ENCODE measurements at places on chromosomes 7 and 10. TPM values are rescaled to one million over a fixed set of nuclear protein-coding genes. Genes with fewer than 3 reads are reported as not detected.

ZNRF2 gene
- 8.1 TPM for total RNA-seq

FXYD4 gene
- not detected for total RNA-seq

ATOH7 gene
- total RNA-seq, result not detected

FKBP6 gene
- total RNA-seq, result not detected

OAT gene
- 39.6 TPM for total RNA-seq

MYO1G gene
- 369 TPM for total RNA-seq

AVPI1 gene
- total RNA-seq, result 2.2 TPM

ANKRD1 gene
- total RNA-seq, result not detected

GRCh38 chr10:118912961-118913600 is 116.4 kb upstream of the NANOS1 start:
- DNase-seq, result no peak
- H3K27me3 ChIP-seq, result no peaks in the 10 kb centered on the region
- H3K4me3 ChIP-seq, result no peak overlapping the region
- no peaks in the 10 kb centered on the region for H3K36me3 ChIP-seq
- no peaks in the 10 kb centered on the region for H3K4me1 ChIP-seq
- no peak overlapping the region for H3K27ac ChIP-seq

DNA sequence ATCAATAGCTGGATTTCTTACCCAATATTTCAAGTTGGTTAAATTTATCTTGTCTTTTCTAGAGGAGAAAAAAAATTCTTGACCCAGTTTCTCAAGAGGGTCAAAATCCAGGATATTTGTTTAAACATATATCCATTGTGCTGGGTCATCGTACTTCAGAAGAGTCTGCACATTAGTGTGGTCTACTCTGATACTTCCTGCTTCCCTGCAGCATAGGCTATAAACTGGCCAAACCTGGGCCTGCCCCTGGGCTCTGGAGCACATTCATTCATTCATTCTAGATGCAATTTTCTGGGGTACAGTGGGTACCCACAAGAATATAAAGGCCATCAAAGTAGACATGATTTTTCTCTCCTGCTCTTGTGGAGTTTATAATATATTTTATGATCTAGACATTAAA is 142.1 kb upstream of the WNT16 start:
- no peaks in the 10 kb centered on the region for H3K36me3 ChIP-seq
- H3K4me3 ChIP-seq, result no peak overlapping the region
- H3K4me1 ChIP-seq, result no peaks in the 10 kb centered on the region
- no peak overlapping the region for H3K27ac ChIP-seq

DNA sequence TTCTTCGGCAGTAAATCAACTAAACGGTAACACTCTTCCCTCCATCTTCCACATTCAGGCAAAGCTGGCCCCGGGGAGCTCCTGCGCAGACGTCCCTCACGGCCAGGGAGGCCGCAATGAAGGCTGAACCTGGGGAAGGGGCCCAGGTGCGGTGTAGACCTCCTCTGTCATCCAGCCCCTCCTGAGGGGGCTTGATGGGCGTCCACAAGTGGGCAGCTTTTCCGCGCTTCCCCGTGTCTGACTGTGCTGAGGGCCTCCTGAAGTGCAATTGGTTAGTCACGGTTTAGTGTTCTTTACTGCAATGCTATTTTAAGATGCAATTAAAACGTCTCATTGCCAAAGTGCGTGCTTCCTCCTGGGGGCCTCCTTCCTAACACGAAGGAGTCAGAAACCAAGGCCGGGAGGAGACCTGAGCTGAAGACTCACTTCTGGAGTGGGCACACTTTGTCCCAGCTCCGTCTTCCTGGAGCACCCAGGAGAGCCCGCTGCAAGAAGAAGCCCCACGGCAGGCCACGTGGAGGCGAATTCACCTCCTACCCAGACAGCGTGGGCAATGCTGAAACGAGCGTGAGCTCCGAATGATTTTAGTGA is 173.3 kb downstream of the ELFN1 start:
- no peak overlapping the region for H3K4me3 ChIP-seq
- H3K4me1 ChIP-seq, result no peaks in the 10 kb centered on the region
- no peak overlapping the region for H3K27ac ChIP-seq
- H3K36me3 ChIP-seq, result peaks cover 9% of the 10 kb centered on the region
- DNase-seq, result peak; percentile 2

DNA sequence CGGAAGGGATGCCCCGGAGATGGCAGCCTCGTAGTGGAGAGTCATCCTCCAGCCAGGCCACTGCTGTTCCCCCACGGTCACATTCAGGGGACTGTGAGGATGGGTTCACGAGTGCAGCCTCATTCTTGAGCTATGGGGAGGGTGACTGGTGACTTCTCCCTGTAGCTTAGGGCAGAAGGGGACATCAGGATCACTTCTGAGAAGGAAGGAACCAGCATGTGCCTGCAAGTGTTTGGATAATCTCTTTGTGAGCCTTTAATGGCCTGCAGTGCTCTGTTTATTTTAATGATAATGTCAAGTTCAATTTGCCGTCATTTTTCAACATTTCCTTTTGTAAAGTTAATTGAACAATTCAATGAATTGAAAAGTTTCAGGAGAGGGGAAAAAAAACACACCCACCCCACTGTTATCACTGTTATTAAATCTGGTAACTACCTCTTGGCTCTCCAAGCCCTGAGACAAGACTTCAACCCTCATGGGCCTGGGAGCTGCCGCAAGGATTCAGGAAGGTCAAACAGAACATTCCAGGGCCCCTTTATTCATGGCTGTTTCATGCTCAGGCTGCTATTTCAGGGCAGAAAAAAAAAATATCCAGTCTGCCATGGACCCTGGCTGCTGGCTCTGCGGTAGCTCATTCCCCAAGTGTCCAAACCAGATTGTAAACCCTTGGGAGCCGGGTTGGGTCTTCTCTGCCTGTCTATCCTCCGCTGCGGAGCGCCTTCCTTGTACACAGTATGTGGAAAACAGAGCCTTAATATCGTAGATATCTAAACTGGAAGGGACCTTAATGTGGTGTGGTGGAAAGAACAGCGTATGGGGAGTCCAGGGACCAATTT is 100.4 kb downstream of the CDH23 start:
- H3K4me3 ChIP-seq, result no peak overlapping the region
- no peaks in the 10 kb centered on the region for H3K36me3 ChIP-seq
- H3K4me1 ChIP-seq, result peaks cover 6% of the 10 kb centered on the region
- peaks cover 7% of the 10 kb centered on the region for H3K27me3 ChIP-seq
- DNase-seq, result no peak
- H3K27ac ChIP-seq, result no peak overlapping the region

DNA sequence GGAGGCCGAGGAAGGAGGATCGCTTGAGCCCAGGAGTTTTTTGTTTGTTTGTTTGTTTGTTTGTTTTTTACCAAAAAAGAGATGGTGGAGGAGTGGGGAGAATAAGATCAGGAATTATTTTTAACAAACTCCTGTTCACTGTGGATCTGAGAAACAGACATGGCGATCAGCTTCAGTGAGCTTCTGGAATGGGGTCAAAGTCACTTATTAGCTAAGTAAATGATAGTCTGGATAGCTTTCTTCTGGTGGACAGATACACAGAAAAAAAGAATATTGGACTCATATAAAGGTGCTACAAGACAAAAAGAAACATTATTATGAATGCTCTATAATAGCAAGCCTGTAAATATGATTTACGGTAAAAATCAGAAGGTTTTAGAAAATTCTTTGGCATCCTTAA is 85.1 kb downstream of the POU6F2 start:
- no peak for DNase-seq
- no peaks in the 10 kb centered on the region for H3K36me3 ChIP-seq
- H3K4me1 ChIP-seq, result no peaks in the 10 kb centered on the region
- no peak overlapping the region for H3K27ac ChIP-seq
- H3K27me3 ChIP-seq, result peaks cover 2% of the 10 kb centered on the region
- H3K4me3 ChIP-seq, result no peak overlapping the region

GRCh38 chr7:130365511-130366441 is 14.5 kb upstream of the CPA1 start:
- no peak overlapping the region for H3K4me3 ChIP-seq
- no peaks in the 10 kb centered on the region for H3K36me3 ChIP-seq
- no peak overlapping the region for H3K27ac ChIP-seq
- no peaks in the 10 kb centered on the region for H3K27me3 ChIP-seq

DNA sequence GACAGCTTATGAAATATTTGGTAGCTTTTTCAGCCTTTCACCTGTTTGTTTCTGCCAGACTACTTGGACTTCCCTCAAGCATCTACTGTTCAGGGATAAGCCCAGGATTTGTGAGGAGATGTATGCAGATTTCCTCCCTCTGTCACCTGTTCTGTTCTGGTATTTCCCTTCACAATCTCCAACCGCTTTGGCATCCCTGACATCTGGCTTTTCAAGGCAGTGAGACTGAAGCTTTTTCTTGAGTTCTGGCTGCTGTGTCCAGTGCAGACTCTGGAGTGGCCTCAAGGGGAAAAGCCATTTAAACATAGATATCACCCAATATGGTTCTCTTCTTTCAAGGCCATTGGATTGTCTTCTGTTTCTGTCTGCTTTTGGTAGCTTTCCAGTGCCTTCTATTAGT is 369.7 kb downstream of the LRMDA start:
- peaks cover 10% of the 10 kb centered on the region for H3K27me3 ChIP-seq
- H3K4me1 ChIP-seq, result no peaks in the 10 kb centered on the region
- no peaks in the 10 kb centered on the region for H3K36me3 ChIP-seq
- no peak for DNase-seq

DNA sequence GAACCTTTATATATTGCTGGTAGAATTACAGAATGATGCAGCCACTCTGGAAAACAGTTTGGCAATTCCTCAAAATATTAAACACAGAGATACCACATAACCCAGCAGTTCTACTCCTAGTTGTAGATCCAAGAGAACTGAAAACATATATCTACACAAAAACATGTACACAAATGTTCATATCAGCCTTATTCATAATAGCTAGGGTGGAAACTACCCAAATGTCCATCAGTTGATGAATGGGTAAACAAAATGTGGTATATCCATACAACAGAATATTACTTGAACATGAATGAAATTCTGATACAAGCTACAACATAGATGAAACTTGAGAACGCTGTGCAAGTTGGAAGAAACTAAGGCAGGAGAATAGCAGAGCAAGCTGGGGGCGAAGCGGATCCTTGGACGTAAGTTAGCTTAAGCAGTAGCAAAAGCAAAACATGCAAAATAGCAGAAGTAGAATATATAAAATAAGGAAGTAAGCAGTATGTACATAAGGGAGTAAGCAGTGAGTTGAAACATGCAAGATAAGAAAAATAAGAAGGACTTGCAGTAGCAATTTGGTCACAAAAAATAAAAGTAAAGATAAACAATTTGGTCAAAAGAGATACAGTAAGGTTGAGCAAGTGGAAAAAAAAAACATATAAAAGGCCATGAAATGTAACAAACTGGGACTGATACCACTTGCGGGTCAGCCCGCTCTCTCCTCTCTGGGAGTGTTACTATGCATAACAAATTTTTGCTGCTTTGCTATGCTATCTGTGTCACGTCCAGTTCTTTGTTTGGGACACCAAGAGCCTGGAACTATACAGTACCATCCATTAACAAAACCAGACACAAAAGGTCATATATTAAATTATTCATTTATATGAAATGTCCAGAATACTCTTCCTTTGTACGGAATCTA is 18.0 kb upstream of the HILPDA start:
- H3K27me3 ChIP-seq, result peaks cover 3% of the 10 kb centered on the region
- H3K36me3 ChIP-seq, result no peaks in the 10 kb centered on the region
- no peak overlapping the region for H3K4me3 ChIP-seq
- H3K27ac ChIP-seq, result no peak overlapping the region

GRCh38 chr10:12512332-12513002 is 163.1 kb downstream of the CAMK1D start:
- peaks cover 38% of the 10 kb centered on the region for H3K4me1 ChIP-seq
- no peak overlapping the region for H3K27ac ChIP-seq
- no peaks in the 10 kb centered on the region for H3K27me3 ChIP-seq
- H3K4me3 ChIP-seq, result no peak overlapping the region

GRCh38 chr10:13161857-13162271 is 506 bp downstream of the MCM10 start:
- peak overlapping the region; percentile 91 for H3K4me3 ChIP-seq
- no peaks in the 10 kb centered on the region for H3K27me3 ChIP-seq
- DNase-seq, result peak; percentile 42
- peak overlapping the region; percentile 59 for H3K27ac ChIP-seq
- peaks cover 26% of the 10 kb centered on the region for H3K4me1 ChIP-seq
- peaks cover 37% of the 10 kb centered on the region for H3K36me3 ChIP-seq

- H3K27me3 ChIP-seq, result peaks cover 2% of the 10 kb centered on the region
- H3K27ac ChIP-seq, result no peak overlapping the region
- no peak for DNase-seq
- H3K4me3 ChIP-seq, result no peak overlapping the region
- H3K4me1 ChIP-seq, result no peaks in the 10 kb centered on the region
Observed at GRCh38 chr10:44885710-44886109, 25.4 kb upstream of the TMEM72 start.

GRCh38 chr10:122659651-122660050 is 40.0 kb downstream of the C10orf120 start:
- DNase-seq, result no peak
- H3K27ac ChIP-seq, result no peak overlapping the region
- H3K27me3 ChIP-seq, result peaks cover 4% of the 10 kb centered on the region

DNA sequence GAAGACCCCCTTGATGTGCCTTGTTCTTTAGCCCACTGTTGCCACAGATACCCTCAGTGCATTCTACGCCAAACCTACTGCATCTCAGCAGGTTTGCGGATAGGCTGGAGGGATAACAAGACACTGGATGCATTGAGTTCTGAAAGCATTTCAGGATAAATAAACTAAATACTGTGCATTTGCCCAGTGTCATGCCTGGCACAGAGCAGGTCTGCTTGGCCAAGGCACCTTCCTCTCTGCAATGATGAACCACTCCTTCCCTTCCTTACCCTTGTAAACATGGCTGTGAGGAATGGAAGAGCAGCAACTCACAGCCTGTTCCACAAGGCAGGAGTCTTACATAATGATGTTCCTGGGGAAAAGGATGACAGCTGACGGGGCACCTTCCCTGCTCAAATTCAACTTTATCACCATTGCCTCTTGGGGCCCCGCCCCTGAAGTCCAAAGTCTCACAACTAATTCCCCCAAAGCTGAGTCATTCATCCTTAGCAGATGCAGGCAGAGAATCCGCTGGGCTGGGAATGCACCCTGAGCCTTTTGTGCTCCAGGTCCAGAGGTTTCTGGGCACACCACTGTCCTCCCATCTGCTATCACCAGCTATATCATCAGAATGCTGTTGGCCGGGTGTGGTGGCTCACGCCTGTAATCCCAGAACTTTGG is 11.6 kb downstream of the DDX56 start:
- no peak for DNase-seq
- no peak overlapping the region for H3K4me3 ChIP-seq

GRCh38 chr7:44235066-44235465 is 34.3 kb downstream of the YKT6 start:
- no peak overlapping the region for H3K4me3 ChIP-seq
- DNase-seq, result no peak
- H3K36me3 ChIP-seq, result no peaks in the 10 kb centered on the region
- no peak overlapping the region for H3K27ac ChIP-seq

- peaks cover 2% of the 10 kb centered on the region for H3K27me3 ChIP-seq
- H3K4me3 ChIP-seq, result no peak overlapping the region
- H3K36me3 ChIP-seq, result no peaks in the 10 kb centered on the region
- no peaks in the 10 kb centered on the region for H3K4me1 ChIP-seq
- no peak for DNase-seq
Observed at GRCh38 chr10:96244354-96244753, 27.0 kb downstream of the BLNK start.

DNA sequence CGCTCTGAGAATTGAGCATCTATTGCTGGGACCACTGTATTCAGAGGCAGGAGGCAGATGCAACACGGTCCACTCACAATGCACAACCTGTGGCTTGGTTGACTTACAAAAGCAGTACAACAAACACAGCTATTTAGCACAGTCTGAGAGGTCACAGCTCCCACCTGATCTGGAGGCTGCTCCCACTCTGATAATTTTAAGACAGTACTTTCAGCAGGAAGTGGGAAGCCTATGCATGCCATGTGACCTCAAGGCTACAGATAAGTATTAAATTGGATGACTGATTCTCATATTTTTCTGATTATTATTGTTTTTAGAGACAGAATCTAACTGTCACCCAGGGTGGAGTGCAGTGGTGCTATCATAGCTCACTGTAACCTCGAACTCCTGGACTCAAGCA is 659.3 kb downstream of the PARD3 start:
- H3K27me3 ChIP-seq, result peaks cover 4% of the 10 kb centered on the region
- no peak overlapping the region for H3K4me3 ChIP-seq
- no peaks in the 10 kb centered on the region for H3K36me3 ChIP-seq
- no peaks in the 10 kb centered on the region for H3K4me1 ChIP-seq
- H3K27ac ChIP-seq, result no peak overlapping the region

Data from activated CD4-positive, alpha-beta T cell treated with anti-CD3 and anti-CD28 coated beads for 36 hours (primary cell).